ENCODE measurements at places on chromosomes 6 and 20.

- DNase-seq: no peak
Measured at GRCh38 chr20:35319192-35319870, 27.1 kb upstream of the FAM83C start.

GRCh38 chr6:62283796-62284411 lies 2.1 kb downstream of the KHDRBS2 start:
- DNase-seq: no peak

GRCh38 chr20:58127701-58128111 lies 100.7 kb downstream of the ANKRD60 start:
- DNase-seq: no peak

GRCh38 chr20:8860011-8860495 lies 208.8 kb upstream of the PLCB4 start:
- DNase-seq: no peak

- no peak for DNase-seq
Measured at GRCh38 chr20:18613553-18613952, 25.7 kb downstream of the DTD1 start.

DNA sequence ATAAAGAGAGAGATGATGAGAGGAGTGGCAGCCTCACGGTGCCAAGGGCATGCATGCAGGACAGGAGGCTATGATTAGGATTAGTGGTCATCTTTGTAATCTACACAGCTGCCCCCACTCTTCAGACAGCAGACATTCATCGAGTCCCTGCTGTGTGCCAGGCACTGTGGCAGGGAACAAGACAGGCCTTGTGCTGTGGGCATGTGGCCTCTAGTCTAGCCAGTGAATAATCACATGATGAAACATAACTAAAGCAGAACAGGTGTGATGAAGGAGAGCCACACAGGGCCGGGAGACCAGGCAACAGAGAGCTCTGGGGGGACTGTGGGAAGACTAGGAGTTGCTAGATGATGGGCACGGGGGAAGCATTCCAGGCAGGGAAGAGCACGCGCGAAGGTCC lies 22.2 kb downstream of the TOX2 start:
- no peak for DNase-seq

DNA sequence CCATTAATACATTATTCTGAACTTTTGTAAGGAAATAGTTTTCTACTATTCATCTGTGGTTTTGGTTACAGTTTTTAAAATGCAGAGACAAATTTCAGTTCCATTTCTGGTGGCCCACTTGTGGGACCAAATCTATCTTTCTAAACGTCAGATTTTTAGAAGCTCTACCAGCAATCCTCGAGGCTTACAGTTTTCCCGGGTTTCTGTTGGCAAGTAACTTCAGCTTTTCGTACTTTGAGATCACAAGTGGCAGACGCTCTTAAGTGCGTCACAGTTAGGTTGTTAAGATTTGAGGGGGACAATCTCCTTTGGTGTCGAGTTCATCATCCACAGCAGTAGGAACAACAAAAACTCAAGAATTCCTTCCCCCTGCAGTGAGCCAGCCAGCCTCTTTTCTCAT lies 60.0 kb downstream of the JARID2 start:
- no peak for DNase-seq

- no peak for DNase-seq
Measured at GRCh38 chr20:10466855-10467254, 31.8 kb downstream of the SLX4IP start.

DNA sequence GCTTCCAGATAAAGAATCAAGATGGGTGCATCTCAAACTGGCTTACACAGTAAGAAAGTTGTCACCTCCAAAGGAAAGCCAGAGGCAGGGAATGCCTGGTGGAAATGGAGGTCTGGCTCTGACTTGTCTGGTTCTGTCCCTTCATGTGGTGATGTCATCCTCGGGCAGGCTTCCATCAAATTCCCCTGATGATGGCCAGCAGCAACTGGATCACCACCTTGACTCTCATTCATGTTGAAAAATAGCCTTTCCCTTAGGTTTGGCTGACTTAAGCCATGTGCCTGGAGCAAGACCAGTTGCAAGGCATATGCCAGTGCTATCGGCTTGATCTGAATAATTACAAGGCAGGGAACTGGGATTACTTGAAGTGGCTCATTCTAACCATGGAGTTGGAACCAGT lies 28.8 kb downstream of the IMPG1 start:
- no peak for DNase-seq

DNA sequence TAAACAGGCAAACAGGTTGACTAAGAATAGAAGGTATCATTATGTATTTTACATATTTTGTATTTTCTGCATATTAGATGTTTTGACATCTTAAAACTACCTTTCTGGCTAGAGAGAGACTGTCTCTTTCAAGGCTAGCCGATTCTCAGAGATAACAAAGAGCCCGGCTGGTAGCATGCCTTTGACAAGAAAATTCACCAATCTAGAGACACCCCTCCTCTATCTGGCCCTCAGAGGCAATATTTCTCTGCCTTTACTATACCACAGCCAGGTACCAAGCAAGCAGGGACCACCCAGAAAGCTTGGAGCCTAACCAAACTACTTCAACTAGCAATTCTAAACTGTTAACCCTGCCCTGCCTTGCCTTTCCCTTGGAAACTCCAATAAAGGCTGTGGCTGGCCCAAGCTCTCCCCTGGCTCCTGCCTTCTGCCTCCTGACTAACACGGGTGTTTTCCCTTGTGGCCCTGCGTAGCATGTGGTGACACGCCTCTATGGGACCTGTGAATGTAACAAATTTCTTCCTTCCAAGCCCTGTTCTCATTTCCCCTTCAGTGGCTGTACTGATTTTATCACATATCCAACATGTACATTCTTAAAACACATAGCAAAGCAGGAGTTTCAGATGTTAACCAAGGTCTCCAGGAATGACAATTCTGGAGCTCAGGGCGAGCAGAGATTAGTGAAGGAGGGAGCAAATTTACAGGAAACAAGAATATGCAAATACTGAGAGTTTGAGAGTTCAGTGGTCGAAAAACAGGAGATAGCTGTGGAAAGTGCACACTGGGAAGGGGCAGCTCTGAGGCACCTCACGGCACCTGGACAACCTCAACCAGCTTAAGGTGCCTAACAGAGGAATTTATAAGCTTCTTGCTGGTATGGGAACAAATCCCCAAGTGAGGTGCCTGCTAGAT lies 120.8 kb downstream of the BACH2 start:
- DNase-seq: no peak

GRCh38 chr6:163133017-163133416 lies 281.5 kb upstream of the QKI start:
- no peak for DNase-seq

All from NCI-H1436 treated with DMSO at 0.1 percent for 48 hours (cell line).